Fibroblast of skin of left biceps (primary cell): ENCODE measurements at places on chromosomes 5 and 9.
A peak's percentile ranks its signal among the peaks of the same experiment; 100 is the strongest.

DNA sequence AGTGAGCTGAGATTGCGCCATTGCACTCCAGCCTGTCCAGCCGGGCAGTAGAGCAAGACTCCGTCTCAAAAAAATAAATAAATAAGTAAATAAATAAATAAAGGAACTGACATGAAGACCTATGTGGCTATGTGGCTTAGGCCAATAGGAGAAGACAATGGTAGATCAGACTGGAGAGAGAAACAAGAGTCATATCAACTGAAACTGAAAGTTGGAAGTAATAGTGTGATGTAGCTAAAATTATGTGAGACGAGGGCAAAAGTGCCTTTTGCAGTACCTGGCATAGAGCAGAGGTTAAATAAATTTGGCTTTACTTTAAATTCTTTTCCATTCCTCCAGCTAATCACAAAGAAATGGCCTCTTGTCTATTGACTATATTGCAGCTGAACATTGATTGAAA is 7.3 kb downstream of the FBP2 start:
- no peak for DNase-seq

GRCh38 chr5:64800926-64801325 is 32.2 kb downstream of the CWC27 start:
- DNase-seq, result no peak

- DNase-seq, result no peak
Measured at GRCh38 chr9:91972711-91973110, 22.7 kb upstream of the ROR2 start.

DNA sequence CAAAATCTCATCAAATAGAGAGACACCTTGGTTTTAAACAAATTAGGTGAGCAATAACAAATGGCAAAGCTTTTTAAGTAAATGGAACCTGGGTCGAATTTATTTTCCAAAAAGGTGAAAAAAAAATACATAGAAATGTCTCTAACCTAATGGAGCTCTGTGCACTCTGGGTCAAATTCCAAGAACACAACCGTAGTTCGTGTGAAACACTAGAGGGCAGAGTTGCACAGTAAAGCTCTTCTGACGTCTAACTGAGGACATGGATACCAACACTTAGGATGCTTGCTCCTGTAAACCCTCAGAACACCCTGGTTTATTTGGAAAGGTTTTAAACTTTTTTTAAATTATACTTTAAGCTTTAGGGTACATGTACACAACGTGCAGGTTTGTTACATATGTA is 18.9 kb downstream of the MARCHF11 start:
- DNase-seq, result peak; percentile 4

DNA sequence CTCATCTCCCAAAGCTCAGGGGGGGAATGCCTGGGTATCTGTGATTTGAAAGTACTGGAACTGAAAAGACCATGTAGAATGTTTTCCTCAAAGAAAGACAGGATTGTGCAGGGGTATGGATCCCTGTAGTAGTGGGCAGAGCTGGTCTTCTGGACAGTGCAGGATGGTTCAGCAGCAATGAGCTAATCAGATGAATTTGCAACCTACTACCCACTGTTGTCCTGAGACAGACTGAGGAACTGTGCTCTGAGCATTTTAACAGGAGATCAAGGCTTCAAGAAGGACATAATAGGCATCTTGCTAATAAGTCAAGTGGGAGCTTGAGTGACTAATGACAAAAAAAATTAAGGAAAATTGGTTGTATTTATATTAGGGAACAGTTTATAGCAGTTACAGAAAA is 61.7 kb downstream of the FYB1 start:
- DNase-seq, result no peak
